ENCODE measurements at places on chromosomes 4 and X.

- no peak for DNase-seq
Measured at GRCh38 chr4:92279296-92279695, 24.5 kb upstream of the GRID2 start.

DNA sequence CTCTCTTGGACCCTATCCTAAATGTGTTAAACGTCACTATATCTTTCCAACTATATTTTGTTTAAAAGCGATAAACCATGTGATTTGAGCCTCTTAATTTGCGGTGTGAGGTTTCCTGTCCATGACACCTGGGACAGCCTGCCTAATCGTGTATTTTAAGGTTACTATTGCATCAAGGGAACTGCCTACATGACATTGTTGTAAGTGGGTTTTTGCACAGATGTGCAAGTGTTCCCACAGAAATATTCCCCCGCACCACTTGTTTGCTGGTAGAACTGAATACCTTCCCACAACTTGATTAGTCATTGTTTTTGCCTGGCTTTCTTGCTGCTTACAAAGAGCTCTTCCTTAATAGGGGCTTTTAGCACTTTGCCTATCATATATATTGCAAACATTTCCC, 5.1 kb upstream of the FAM184B start:
- no peak for DNase-seq

DNA sequence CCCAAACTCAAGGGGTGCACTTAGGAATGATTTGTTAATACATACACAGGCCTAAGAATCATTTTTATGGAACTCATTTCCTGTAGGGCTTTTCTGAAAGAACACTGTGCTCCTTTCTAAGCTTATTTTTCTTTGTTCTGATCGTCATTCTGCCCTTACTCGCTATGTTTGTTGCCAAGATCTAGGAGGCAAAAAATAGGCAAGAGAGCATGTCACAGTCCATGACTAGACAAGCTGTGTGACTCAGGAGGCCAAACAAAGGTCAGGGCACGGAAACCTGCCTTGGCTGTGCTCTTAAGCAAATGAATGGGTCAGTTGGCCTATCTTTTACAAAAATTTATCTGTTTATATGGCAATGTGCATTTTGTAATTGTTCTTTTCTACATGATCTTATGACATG, 42.5 kb upstream of the C1GALT1C1 start:
- DNase-seq: no peak

DNA sequence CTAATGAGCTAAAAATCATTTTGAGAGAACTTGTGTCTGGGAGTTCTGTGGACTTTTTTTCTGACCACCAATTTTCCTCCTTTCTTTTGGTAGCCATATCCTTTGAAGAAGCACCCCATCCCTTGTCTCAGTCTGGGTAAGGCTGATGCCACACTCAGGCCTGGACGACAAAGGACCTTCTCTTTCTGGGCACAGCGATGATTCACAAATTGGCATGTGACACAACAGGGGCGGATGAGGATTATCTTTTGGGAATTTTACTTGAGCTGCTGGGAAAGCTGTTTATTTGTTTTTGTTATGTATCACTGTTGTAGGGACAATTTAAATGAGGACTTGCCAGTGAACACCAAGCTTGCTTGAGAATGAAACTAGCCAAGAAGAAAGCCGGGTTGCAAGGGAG, 233.4 kb upstream of the HAND2 start:
- no peak for DNase-seq

DNA sequence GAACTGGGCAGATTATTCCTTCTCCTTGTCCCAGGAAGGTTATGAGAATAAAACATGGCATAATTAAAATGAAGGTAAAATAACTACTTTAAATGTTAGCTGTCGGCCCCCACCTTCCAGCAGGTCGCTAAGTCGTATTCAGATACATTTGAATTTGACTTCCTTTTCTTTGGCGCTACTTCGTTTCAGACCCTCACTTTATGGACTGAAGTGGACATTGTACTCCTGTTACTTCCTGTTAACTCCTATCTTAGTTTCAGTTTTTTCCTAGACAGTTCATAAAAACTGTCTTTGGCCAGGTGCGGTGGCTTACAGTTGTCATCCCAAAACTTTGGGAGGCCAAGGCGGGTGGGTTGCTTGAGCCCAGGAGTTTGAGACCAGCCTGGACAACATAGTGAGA, 5.7 kb downstream of the SYAP1 start:
- no peak for DNase-seq

GRCh38 chr4:168550064-168550766, 53.4 kb downstream of the PALLD start:
- DNase-seq: no peak

- no peak for DNase-seq
Measured at GRCh38 chr4:185793716-185794115, 18.3 kb downstream of the SORBS2 start.

All from activated CD8-positive, alpha-beta memory T cell treated with anti-CD3 and anti-CD28 coated beads for 1 hour (primary cell).